Naive thymus-derived CD8-positive, alpha-beta T cell (primary cell): ENCODE measurements at places on chromosomes 16 and 17.

- H3K27ac ChIP-seq, result no peak overlapping the region
- peaks cover 7% of the 10 kb centered on the region for H3K4me1 ChIP-seq
- peaks cover 28% of the 10 kb centered on the region for H3K27me3 ChIP-seq
- DNase-seq, result no peak
Measured at GRCh38 chr17:38419508-38419981, 8.7 kb upstream of the ARHGAP23 start.

DNA sequence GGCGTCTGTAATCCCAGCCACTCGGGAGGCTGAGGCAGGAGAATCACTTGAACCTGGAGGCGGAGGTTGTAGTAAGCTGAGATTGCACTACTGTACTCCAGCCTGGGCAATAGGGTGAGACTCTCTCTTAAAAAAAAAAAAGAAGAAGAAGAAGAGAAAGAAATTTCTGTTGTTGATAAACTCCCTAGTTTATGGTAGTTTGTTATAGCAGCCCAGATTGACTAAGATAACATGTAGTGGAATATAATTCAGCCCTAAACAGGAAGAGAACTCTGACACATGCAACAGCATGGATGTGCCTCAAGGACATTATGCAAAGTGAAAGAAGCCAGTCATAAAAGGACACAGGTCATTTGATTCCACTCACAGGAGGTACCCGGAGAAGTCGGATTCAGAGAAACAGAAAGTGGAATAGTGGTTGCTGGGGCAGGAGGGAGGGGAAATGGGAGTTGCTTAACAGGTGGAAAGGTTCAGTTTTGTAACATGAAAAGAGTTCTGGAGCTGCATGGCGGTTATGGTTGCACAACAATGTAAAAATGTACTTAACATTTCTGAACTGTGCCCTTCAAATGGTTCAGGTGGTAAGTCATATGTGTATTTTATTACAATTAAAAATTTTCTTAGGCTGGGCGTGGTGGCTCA is 26.0 kb upstream of the PRM1 start:
- peak overlapping the region; percentile 5 for H3K27ac ChIP-seq
- no peaks in the 10 kb centered on the region for H3K27me3 ChIP-seq
- H3K4me1 ChIP-seq, result peaks cover 37% of the 10 kb centered on the region
- H3K4me3 ChIP-seq, result no peak overlapping the region

GRCh38 chr16:47160422-47160821 is 16.7 kb upstream of the NETO2 start:
- no peak overlapping the region for H3K4me3 ChIP-seq
- H3K36me3 ChIP-seq, result peaks cover 27% of the 10 kb centered on the region
- no peaks in the 10 kb centered on the region for H3K4me1 ChIP-seq

DNA sequence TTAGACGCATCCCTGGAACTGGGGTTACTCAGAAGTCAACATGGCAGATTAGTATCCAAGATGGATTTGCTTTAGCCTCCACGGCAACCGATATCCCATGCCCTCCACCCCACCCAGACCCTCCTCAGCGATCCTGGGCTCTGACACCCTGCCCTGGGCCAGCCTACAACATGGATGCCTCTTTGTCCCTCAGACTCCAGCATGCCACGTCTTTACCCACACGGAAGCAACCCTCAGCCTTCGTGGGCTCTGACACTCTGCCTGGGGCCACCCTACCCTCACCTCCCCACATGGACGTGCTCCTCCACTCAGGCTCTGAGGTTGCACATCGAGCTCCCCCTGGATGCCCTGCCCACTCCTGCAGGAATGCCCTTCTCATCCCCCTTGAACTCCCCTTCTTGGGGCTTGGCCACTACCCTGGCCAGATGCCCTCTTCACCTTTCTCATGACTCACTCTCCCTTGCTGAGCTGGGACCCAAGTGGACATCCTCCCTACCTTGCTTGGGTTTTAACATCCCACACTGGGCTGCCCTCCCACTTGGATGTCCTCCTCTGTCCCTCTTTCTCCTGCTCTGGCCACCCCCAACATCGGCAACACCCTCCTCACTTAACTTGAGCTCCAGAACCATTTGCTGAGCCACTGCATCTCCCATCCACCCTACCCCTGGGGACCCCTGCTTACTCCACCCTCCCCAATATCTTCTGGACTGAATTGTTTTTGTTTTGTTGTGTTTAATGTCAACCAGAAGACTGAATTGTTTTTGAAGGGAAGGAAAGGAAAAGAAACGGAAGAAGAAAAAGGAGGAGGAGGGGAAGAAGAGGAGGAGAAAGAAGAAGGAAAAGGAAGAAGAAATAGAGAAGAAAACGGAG is 18.3 kb upstream of the TMEM92 start:
- DNase-seq, result no peak
- no peaks in the 10 kb centered on the region for H3K36me3 ChIP-seq
- H3K4me1 ChIP-seq, result no peaks in the 10 kb centered on the region
- peaks cover 16% of the 10 kb centered on the region for H3K27me3 ChIP-seq
- no peak overlapping the region for H3K27ac ChIP-seq
- no peak overlapping the region for H3K4me3 ChIP-seq

DNA sequence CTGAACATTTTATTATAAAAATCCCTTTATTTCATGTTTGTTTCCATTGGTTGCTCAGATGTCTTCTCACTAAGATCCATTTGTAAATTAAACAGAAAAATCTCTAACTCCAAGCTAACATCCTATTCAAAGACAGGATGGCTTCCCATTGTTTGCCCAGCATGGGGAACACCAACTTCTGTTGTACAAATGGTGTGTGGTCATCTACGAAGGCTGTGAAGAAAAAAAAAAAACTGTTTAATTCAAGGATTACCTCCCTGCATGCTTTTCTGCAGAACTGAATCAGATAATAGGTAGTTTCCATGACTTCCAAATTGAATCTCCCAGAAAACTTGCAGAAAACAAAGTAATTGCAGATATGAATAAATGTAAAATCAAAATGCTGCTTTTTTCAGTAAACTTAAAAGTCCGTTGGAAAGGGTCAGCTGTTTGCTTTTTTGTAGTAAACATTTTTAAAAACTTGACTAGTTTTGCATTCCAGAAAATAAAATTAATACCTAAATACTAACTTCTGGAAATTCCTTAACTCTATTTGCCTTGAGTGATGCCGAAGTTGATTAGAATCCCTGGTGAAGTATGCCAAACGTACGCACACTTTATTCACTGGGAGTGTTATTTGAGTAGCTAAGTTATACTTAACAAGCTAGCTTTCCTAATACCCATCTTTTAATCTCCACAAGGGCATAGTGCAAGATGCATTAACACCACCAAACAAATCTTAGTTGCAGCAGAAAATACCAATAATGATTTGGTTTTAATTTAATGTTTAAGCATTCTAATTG is 7.7 kb downstream of the SALL1 start:
- H3K27ac ChIP-seq, result no peak overlapping the region
- no peaks in the 10 kb centered on the region for H3K36me3 ChIP-seq
- DNase-seq, result no peak

- H3K4me3 ChIP-seq, result no peak overlapping the region
- H3K36me3 ChIP-seq, result peaks cover 29% of the 10 kb centered on the region
- peaks cover 59% of the 10 kb centered on the region for H3K4me1 ChIP-seq
- H3K27me3 ChIP-seq, result no peaks in the 10 kb centered on the region
Measured at GRCh38 chr17:5286846-5287245, 4.8 kb downstream of the RABEP1 start.

DNA sequence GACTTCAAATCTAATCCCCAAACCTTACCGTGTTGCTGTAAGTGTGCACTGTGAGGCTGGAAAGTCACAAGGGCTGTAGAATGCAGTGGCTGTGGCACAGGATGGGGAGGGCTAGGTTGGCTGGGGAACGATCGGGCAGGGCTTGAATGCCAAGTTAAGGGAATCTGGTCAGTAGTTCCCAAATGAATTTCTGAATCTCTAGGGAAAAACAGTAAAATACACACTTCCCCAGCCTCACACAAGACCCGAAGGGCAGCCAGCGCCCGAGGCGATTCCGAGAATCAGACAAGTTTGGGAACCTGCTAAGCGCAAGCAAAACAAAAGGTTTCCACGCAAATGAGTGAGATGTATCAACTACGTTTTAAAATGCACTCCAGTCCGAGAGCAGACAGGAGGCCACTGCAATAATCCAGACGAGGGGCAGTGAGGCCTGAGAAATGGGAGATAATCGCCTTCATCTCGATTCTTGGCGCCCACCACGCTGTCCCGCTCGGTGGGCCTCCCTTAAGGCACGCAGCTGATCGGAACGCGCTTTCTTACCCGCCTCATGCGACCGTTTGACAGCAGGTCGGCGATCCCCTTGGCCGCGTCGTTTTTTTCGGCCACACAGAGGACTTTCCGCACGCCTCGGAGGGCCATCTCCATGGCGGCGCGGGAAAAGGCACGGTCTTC is 599 bp downstream of the TOP3A start:
- peaks cover 80% of the 10 kb centered on the region for H3K4me1 ChIP-seq
- H3K27ac ChIP-seq, result peak overlapping the region; percentile 91
- H3K36me3 ChIP-seq, result peaks cover 17% of the 10 kb centered on the region
- H3K4me3 ChIP-seq, result peak overlapping the region; percentile 96
- no peak for DNase-seq

DNA sequence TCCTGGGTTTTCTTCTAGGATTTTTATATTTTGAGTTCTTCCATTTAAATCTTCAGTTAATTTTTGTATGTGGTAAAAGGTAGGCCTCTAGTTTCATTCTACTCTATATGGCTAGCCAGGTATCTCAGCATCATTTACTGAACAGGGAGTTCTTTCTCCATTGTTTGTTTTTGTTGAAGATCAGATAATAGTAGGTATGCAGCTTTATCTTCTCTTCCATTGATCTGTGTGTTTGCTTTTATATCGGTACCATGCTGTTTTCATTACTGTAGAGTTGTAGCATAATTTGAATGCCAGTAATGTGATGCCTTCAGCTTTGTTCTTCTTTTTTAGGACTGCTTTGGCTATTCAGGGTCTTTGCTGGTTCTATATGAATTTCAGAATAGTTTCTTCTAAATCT is 77.3 kb downstream of the USP22 start:
- peaks cover 8% of the 10 kb centered on the region for H3K4me1 ChIP-seq
- H3K36me3 ChIP-seq, result no peaks in the 10 kb centered on the region
- no peak for DNase-seq
- peaks cover 3% of the 10 kb centered on the region for H3K27me3 ChIP-seq
- H3K4me3 ChIP-seq, result no peak overlapping the region

GRCh38 chr16:78183437-78184237 is 84.2 kb downstream of the WWOX start:
- no peak overlapping the region for H3K4me3 ChIP-seq
- H3K27ac ChIP-seq, result no peak overlapping the region
- DNase-seq, result no peak
- H3K4me1 ChIP-seq, result no peaks in the 10 kb centered on the region
- no peaks in the 10 kb centered on the region for H3K27me3 ChIP-seq
- H3K36me3 ChIP-seq, result peaks cover 14% of the 10 kb centered on the region

DNA sequence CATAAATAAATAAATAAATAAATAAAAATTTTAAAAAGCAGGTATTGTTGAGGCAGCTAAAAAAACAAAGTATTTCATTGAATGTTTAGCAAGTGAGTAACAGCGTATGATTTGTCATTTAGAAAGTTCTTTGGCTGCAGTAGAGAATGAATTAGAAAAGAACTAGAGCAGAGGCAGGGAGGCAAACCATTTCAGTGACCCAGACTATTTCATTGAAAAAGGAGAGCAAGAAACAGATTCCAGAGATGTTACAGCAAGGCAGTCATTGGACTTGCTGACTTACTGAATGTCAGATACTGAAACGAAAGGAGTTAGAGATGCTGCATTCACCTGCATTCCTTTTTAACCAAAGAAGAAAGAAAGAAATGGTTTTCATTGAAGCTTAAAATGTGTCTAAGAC is 105.5 kb upstream of the HLF start:
- H3K4me1 ChIP-seq, result no peaks in the 10 kb centered on the region
- H3K27me3 ChIP-seq, result no peaks in the 10 kb centered on the region
- no peak for DNase-seq
- peaks cover 20% of the 10 kb centered on the region for H3K36me3 ChIP-seq
- no peak overlapping the region for H3K4me3 ChIP-seq
- H3K27ac ChIP-seq, result no peak overlapping the region

GRCh38 chr17:65417406-65418221 is 143.8 kb downstream of the AXIN2 start:
- H3K27ac ChIP-seq, result no peak overlapping the region
- H3K36me3 ChIP-seq, result no peaks in the 10 kb centered on the region
- peaks cover 2% of the 10 kb centered on the region for H3K4me1 ChIP-seq
- H3K27me3 ChIP-seq, result peaks cover 8% of the 10 kb centered on the region
- no peak overlapping the region for H3K4me3 ChIP-seq

GRCh38 chr17:77962348-77962747 is 3.8 kb downstream of the TNRC6C start:
- H3K27me3 ChIP-seq, result no peaks in the 10 kb centered on the region
- H3K27ac ChIP-seq, result peak overlapping the region; percentile 92
- DNase-seq, result no peak
- no peaks in the 10 kb centered on the region for H3K36me3 ChIP-seq
- H3K4me1 ChIP-seq, result peaks cover 77% of the 10 kb centered on the region

DNA sequence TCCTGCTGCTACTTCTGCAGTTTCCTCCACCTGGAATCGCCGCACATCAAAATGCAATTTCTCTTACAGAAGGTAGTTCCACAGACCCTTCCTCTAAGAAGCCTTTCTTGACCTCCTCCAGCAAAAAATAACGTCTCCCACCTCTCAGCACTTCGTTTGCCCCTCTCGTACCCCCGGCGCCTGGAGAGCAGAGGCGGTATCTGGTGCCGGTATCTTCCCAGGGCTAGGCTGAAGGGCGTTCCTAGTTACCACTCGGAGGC is 482 bp downstream of the DCTPP1 start:
- peaks cover 34% of the 10 kb centered on the region for H3K36me3 ChIP-seq
- H3K27ac ChIP-seq, result no peak overlapping the region
- H3K4me1 ChIP-seq, result peaks cover 29% of the 10 kb centered on the region
- no peak for DNase-seq

- H3K27ac ChIP-seq, result no peak overlapping the region
- H3K4me1 ChIP-seq, result no peaks in the 10 kb centered on the region
- H3K4me3 ChIP-seq, result no peak overlapping the region
- no peaks in the 10 kb centered on the region for H3K27me3 ChIP-seq
- DNase-seq, result no peak
- no peaks in the 10 kb centered on the region for H3K36me3 ChIP-seq
Measured at GRCh38 chr17:45335721-45336120, 18.9 kb upstream of the MAP3K14 start.

GRCh38 chr16:88941913-88942909 is 34.8 kb downstream of the CBFA2T3 start:
- H3K4me1 ChIP-seq, result no peaks in the 10 kb centered on the region
- DNase-seq, result peak; percentile 58
- H3K4me3 ChIP-seq, result peak overlapping the region; percentile 70
- peaks cover 14% of the 10 kb centered on the region for H3K27me3 ChIP-seq
- H3K27ac ChIP-seq, result no peak overlapping the region
- H3K36me3 ChIP-seq, result no peaks in the 10 kb centered on the region

- no peaks in the 10 kb centered on the region for H3K27me3 ChIP-seq
- no peak overlapping the region for H3K27ac ChIP-seq
- H3K4me1 ChIP-seq, result no peaks in the 10 kb centered on the region
Measured at GRCh38 chr16:88825146-88825545, 13.4 kb upstream of the APRT start.

- DNase-seq, result no peak
- no peak overlapping the region for H3K27ac ChIP-seq
- H3K4me3 ChIP-seq, result no peak overlapping the region
- H3K27me3 ChIP-seq, result no peaks in the 10 kb centered on the region
Measured at GRCh38 chr16:27310576-27311447, 3.0 kb upstream of the IL4R start.

- no peaks in the 10 kb centered on the region for H3K4me1 ChIP-seq
- H3K27me3 ChIP-seq, result peaks cover 27% of the 10 kb centered on the region
- no peaks in the 10 kb centered on the region for H3K36me3 ChIP-seq
- H3K4me3 ChIP-seq, result no peak overlapping the region
- no peak for DNase-seq
Measured at GRCh38 chr17:52134641-52135040, 23.9 kb downstream of the CA10 start.
